Lung (tissue), 17 donors: ENCODE measurements at places on chromosomes 1 and 21. TPM values are rescaled to one million over a fixed set of nuclear protein-coding genes. Genes with fewer than 3 reads are reported as not detected.
A peak's percentile ranks its signal among the peaks of the same experiment; 100 is the strongest.

GRCh38 chr1:120954736-120955135 is 65.2 kb downstream of the PPIAL4A start:
- no peak for DNase-seq
- H3K27me3 ChIP-seq, result no peaks in the 10 kb centered on the region
- H3K4me3 ChIP-seq, result no peak overlapping the region
- H3K36me3 ChIP-seq, result no peaks in the 10 kb centered on the region
- H3K27ac ChIP-seq, result no peak overlapping the region

GRCh38 chr1:162335126-162335525 is 41.5 kb downstream of the SPATA46 start:
- peak; percentile 51 for DNase-seq
- H3K36me3 ChIP-seq, result no peaks in the 10 kb centered on the region
- H3K4me1 ChIP-seq, result no peaks in the 10 kb centered on the region
- H3K27me3 ChIP-seq, result no peaks in the 10 kb centered on the region
- H3K4me3 ChIP-seq, result no peak overlapping the region

GRCh38 chr1:30842697-30843354 is 65.7 kb downstream of the SDC3 start:
- DNase-seq, result peak; percentile 87
- no peaks in the 10 kb centered on the region for H3K36me3 ChIP-seq
- H3K4me3 ChIP-seq, result no peak overlapping the region
- H3K27ac ChIP-seq, result no peak overlapping the region
- peaks cover 3% of the 10 kb centered on the region for H3K4me1 ChIP-seq

- no peaks in the 10 kb centered on the region for H3K4me1 ChIP-seq
- no peak overlapping the region for H3K4me3 ChIP-seq
- H3K27ac ChIP-seq, result no peak overlapping the region
- no peaks in the 10 kb centered on the region for H3K27me3 ChIP-seq
- DNase-seq, result no peak
Measured at GRCh38 chr1:78658901-78659300, 9.3 kb downstream of the IFI44 start.

DNA sequence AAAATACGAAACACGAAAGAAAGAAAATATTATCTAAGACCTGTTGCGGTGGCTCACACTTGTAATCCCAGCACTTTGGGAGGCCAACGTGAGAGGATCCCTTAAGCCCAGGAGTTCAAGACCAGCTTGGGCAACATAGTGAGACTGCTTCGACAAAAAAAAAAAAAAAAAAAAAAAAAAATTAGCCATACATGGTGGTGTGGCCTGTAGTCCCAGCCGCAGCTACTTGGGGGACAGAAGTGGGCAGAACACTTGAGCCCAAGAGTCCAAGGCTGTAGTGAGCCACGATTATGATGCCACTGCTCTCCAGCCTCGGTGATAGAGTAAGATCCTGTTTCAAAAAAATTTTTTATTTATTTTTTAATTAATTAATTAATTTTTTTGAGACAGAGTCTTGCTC is 1.5 kb upstream of the RAB13 start:
- H3K36me3 ChIP-seq, result peaks cover 8% of the 10 kb centered on the region
- H3K4me1 ChIP-seq, result peaks cover 11% of the 10 kb centered on the region
- DNase-seq, result no peak
- no peak overlapping the region for H3K4me3 ChIP-seq
- H3K27ac ChIP-seq, result no peak overlapping the region

DNA sequence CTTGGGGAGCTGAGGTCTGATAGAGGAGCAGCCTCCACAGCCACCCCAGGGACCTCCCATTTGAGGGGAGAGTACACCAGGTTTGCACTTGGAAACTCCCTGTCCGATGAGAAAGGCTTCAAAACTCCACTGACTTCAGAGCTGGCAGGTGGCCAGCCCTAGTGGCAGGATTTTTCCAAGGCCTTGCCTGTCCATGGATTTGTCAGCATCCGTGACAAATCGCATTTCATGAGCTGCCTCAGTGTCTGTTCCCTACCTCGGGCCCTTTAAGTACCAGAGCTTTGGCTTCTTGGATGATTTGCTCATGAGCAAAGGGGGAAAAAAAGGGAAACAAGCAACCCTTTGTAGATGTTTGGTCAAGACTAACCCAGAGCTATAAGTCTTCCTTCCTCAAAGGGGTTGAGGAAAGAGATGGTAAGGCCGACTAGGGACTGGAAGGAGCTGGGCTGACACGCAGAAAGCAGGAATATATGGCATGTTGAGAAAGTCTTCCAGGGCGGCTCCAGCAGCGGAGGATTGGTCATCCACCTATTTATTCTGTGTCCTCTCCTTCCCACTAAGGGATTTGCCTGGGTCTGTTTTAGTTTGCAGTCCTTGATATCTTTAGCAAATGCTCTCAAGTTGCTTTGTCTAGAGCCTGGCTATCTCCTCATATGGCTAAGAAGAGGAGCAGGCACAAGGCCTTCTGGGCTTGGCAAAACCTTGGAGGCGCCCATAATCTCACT is 2.7 kb upstream of the HSPG2 start:
- peaks cover 26% of the 10 kb centered on the region for H3K4me1 ChIP-seq
- DNase-seq, result peak; percentile 88
- no peak overlapping the region for H3K4me3 ChIP-seq
- no peaks in the 10 kb centered on the region for H3K36me3 ChIP-seq
- peak overlapping the region; percentile 79 for H3K27ac ChIP-seq

- DNase-seq, result no peak
- no peak overlapping the region for H3K27ac ChIP-seq
- H3K4me1 ChIP-seq, result no peaks in the 10 kb centered on the region
- no peaks in the 10 kb centered on the region for H3K36me3 ChIP-seq
- H3K27me3 ChIP-seq, result no peaks in the 10 kb centered on the region
Measured at GRCh38 chr21:23093259-23093658, 2095.1 kb downstream of the NCAM2 start.

- no peaks in the 10 kb centered on the region for H3K27me3 ChIP-seq
- peaks cover 32% of the 10 kb centered on the region for H3K4me1 ChIP-seq
- H3K4me3 ChIP-seq, result no peak overlapping the region
- peaks cover 20% of the 10 kb centered on the region for H3K36me3 ChIP-seq
- peak overlapping the region; percentile 55 for H3K27ac ChIP-seq
Measured at GRCh38 chr1:21896652-21897532, 40.2 kb downstream of the HSPG2 start.

DNA sequence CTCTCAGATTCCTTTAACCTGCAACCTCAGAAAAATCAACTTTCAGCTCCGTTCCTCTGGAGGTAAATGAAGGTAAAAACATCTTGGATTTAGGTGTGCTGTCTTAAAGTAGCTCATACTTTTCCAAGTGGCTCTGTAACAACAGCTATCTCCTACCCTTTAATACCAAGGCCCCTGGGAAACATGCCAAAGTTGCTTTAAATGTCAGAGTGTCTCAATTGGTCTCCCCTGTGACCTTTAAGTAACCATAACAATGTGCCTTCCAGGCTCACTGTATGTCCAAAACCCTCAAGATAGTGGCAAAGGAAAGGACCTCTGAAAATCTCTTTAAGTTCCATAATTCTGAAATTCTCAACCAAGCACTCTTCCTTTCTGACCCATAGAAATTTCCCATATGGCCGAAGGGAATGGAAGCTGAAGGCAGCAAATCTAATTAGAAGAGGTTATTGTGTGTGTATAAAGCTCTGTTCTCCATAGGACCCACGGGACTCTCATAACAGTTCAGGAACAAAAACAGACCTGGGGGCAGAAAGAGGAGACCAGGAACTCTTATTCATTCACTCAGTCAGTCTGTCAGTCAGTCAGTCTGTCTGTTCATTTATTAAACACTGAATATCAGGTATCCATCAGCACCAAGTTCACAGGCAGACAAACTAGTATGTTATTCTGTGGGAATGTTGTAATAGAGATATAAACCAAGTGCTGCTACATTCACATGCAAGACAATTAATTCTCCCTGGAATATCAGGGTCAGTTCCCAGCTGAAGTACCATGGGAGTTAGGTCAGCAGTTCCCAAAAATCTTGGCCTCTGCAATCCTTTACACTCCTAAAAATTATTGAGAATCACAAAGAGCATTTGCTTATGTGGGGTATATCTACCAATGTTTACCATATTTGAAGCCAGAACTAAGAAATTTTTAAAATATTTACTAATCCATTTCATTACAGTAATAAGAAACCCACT is 19.1 kb downstream of the ASTN1 start:
- DNase-seq, result no peak
- H3K36me3 ChIP-seq, result no peaks in the 10 kb centered on the region
- peaks cover 13% of the 10 kb centered on the region for H3K4me1 ChIP-seq
- H3K4me3 ChIP-seq, result no peak overlapping the region
- no peak overlapping the region for H3K27ac ChIP-seq
- no peaks in the 10 kb centered on the region for H3K27me3 ChIP-seq

GRCh38 chr1:162303004-162303344 is 73.7 kb downstream of the SPATA46 start:
- no peak for DNase-seq
- H3K36me3 ChIP-seq, result no peaks in the 10 kb centered on the region
- H3K27ac ChIP-seq, result no peak overlapping the region
- H3K4me1 ChIP-seq, result no peaks in the 10 kb centered on the region
- H3K4me3 ChIP-seq, result no peak overlapping the region
- no peaks in the 10 kb centered on the region for H3K27me3 ChIP-seq

The LCE1B gene
- not detected for total RNA-seq

The SLAMF6 gene
- total RNA-seq, result 2.4 TPM
